Stimulated activated CD8-positive, alpha-beta memory T cell treated with anti-CD3 and anti-CD28 coated beads, Interleukin-12 subunit alpha, Interleukin-12 subunit beta, amount 100 ng/mL, for 4 hours (primary cell): ENCODE measurements at places on chromosomes 12 and 14.

DNA sequence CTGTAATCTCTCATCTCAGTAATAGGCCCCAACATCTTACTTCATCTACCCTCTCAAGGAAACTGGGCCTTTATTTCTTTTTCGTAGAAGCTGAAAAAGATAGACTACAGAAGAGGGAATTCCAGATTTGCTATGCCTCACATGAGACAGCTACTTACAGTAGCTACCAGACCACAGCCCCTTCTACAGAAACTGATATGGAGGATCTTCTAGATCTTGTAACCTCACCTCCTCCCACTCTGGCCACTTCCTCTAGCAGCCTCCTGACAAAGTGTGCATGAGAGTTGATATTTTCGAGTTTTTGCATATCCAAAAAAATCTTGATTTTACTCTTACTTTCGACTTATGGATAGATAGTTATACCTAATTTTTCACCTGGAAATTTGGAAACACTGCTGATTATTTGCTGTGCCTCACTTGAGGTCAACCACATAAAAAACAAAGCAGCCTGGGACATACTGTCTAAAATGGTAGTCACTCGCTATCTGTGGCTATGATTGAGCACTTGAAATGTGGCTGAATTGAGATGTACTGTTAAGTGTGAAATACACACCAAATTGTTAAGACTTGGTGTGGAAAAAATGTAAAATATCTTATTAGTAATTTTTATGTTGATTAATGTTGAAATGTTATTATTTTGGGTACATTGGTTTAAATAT is 86.3 kb upstream of the NID2 start:
- DNase-seq = no peak

DNA sequence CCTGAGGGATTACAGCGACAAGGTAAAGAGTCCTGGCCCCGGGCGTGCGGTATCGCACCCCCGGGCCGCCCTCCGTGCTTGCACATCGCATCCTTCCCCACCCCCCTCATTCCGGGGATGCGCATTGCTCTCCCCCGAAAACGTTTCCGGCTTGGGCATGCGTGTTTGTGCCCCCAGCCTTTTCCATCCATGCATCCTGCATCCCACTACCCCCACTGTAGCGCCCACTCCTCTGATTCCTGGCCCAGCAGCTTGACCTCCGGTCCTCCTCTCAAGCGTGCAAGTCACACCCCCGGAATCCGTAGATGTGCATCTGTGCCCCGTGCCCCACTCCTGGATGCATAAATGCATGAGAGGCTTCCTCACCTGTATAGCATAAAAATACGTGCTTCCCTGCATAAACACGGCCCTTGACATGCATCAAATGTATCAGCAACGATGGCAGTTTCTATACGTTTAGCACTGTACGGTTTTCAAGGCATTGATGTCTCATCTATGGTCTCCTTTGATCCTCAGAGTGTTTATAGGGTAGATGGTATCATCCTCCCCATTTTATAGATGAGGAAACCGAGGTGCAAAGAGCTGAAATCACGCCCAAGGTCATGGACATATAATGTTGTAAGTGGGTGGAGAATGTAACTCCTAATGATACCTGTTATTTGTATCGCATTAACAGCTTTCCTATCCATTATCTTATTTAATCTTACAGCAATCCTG is 484 bp downstream of the RIC8B start:
- DNase-seq = no peak

GRCh38 chr14:35821564-35822411 is 4.3 kb upstream of the BRMS1L start:
- no peak for DNase-seq

GRCh38 chr14:61153431-61153830 is 127.7 kb downstream of the TMEM30B start:
- DNase-seq = no peak

- DNase-seq = no peak
Observed at GRCh38 chr12:130633771-130634170, 82.3 kb downstream of the RIMBP2 start.

- DNase-seq = peak; percentile 58
Observed at GRCh38 chr14:50001151-50001998, 108.5 kb downstream of the ARF6 start.

GRCh38 chr14:85178864-85179263 is 351.1 kb upstream of the FLRT2 start:
- DNase-seq = no peak

GRCh38 chr12:8493084-8493483 is 20.2 kb upstream of the CLEC4D start:
- no peak for DNase-seq

GRCh38 chr12:86261142-86261541 is 5.0 kb upstream of the MGAT4C start:
- DNase-seq = no peak

- DNase-seq = no peak
Observed at GRCh38 chr14:71686677-71687076, 245.6 kb upstream of the RGS6 start.

- no peak for DNase-seq
Observed at GRCh38 chr12:16043480-16043879, 132.3 kb downstream of the DERA start.

GRCh38 chr12:76106631-76107030 is 22.1 kb upstream of the NAP1L1 start:
- DNase-seq = no peak

DNA sequence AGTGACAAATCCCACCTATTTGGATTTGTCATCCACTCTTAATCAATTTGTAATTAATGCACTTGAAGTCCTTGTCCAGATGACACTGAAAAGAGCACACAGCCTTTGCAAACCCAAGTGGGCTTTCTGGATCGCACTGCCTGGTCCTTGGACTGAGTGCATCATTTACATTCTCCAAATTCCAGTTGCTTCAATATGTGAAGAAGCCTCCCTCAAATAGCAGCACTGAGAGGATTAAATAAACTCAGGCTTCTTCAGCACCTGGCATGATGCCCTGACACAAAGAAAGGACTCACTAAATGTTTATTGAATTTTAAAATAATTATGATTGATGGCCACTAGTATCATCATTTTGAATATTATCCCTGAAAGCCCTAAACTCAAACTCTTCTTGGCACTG is 496.5 kb downstream of the VRK1 start:
- DNase-seq = no peak

- no peak for DNase-seq
Observed at GRCh38 chr12:510071-510825, 50.5 kb downstream of the B4GALNT3 start.

DNA sequence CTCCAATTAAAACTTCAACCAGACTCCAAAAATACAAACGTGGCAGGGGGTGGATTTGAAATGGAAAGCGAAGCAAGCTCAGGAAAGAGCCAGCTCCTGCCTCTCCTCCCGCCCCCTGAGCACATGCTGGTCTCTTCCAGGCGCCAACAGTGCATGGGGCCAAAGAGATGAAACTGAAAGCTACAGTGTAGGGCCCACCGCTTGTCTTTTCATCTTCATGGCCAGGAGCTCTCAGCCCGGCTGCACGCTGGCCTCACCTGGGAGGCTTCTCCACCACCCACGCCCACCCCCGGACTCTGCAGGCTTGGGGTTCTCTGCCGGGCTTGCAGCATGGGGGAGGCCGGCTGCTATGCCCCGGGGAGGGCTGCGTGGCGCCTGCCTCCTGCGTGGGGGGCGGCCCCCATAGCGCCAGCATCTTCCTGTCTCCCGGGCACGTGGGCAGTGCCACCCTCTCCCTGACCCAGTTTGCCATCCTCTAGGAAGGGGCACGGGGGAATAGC is 2.0 kb downstream of the RIMBP2 start:
- no peak for DNase-seq

GRCh38 chr14:104436047-104436591 is 143.4 kb upstream of the C14orf180 start:
- no peak for DNase-seq

- no peak for DNase-seq
Observed at GRCh38 chr12:113457710-113458109, 14.0 kb downstream of the LHX5 start.

DNA sequence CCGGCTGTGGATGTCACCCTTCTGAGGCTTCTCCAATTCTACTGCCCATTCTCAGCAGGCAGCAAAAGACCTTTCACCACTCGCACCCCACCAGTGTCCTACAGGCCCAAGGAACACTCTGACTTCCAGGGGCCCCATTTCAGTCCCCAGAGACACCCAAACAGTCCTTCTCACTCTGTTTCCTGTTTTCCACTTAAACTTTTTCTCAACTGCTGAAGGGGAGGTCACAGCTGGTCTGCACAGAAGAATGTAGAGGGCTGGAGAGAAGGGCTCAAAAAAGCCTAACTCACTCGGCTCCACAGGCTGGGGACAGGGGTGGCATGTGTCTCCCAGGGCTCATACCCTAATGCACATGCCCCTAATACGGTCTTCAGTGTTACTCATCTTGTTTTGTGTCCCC is 4.2 kb upstream of the DTX1 start:
- DNase-seq = no peak

DNA sequence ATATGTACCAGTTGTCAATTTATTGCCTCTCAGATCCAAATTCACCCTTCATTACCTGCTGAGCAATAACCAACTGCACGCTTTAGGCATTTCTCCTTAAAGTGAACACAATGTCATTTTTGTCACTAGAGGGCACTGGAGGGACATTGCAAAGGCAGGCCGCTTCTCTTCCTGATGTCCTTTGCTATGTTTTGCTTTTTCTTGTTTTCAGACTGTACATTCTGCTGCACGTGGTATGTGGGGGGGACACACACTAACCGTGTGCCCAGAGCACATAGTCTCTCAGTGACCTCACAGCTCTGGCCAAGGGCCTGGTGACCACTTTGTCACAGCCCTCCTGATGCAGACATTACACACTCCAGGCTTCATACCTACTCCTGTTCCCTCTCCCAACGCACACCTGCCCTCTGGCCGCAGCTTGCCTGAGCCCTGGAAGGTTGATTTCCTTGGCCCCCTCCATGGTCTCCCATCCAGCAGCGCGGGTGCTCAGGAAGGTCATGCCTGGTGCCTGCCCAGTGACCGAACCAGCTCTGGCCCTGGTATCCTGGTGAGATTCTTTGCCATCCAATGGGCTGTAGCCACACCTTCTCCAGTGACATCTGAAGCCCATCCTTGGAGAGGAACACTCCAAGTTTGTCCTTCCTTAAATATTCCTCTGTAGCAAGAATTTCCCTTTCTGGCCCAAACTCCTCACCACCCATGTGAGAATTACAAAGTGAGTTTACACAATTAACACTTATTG is 39.9 kb downstream of the MYO1H start:
- no peak for DNase-seq

DNA sequence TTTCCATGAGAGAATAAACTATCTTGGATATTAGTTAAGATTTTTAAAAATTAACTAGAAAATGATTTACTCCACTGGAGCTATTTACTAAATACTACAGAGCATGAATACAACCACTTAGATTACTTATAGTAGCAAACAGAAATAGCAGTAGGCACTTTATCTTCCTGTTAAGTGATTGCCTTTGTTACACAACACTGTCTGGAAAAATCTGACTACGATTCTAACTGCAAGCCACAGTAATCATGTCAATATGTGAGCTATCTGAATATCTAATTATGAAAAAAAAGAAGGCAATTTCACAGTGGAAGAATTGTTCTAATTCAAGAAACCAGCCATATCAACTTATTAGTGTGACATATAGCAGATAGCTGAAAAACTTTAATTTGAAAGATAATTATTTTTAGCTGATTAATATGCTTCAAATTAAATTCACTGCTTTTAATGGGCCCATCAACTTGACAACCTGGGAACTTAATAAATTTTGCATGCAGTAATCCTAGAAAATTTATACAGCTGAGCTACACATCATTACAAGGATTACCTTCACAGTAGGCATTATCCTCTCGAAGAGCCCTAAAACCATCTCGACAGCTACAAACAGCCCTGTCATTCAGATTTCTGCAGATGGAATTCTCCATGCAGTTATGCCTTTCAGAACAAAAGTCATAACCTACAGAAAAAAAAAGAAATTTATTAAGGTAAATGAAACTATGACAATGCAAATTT is 172.8 kb downstream of the NELL2 start:
- DNase-seq = no peak

GRCh38 chr12:30257618-30258017 is 438.1 kb downstream of the IPO8 start:
- DNase-seq = no peak
